NCI-H510A (cell line): ENCODE measurements at places on chromosomes 7 and 10.

- no peak for DNase-seq
These were observed 4.4 kb downstream of the SPOCK2 start for GRCh38 chr10:72083790-72084459.

- no peak for DNase-seq
These were observed 112.1 kb downstream of the NSUN6 start for GRCh38 chr10:18539335-18539734.

GRCh38 chr10:63431962-63432797 is 33.6 kb downstream of the JMJD1C start:
- no peak for DNase-seq

GRCh38 chr10:79148452-79149344 is 79.9 kb downstream of the ZMIZ1 start:
- DNase-seq: no peak

- no peak for DNase-seq
These were observed 34.9 kb downstream of the ZCCHC24 start for GRCh38 chr10:79410315-79411094.

GRCh38 chr7:5510426-5511045 is 86.9 kb upstream of the TNRC18 start:
- no peak for DNase-seq

DNA sequence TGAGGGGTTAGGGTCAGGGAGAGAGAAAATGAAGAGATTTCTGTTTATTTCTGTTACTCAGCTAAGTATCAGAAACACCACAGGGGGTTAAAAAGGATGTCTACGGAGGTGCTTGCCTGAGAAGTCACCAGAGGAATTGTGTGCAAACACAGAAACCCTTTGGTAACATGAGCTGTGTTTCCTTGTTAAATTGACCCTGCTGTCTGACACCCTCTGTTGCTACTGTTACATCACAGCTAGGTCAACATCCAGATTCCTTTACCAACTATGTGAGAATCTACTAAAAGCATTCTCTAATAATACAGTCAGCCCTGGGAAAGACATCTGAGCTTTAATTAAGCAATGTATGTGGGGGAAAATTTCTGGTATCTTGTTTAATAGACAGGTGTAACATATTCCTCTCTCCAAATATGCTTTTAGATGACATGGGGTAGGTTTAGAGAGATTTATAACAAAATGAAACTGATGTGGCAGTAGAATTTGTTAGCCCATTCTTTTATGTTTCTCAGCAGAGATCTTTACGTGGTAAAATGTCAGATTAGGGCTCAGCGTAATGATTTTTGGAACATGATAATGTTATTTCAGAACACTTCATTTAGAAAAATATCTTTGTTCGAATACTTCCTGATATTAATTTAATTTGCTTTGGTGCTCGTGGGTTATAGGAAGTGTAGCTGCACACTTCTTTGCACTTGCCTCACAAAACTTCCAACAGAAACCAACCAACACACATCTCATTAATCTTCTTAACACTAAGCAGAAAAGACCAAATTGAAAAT is 168.0 kb upstream of the AHR start:
- DNase-seq: peak; percentile 18

DNA sequence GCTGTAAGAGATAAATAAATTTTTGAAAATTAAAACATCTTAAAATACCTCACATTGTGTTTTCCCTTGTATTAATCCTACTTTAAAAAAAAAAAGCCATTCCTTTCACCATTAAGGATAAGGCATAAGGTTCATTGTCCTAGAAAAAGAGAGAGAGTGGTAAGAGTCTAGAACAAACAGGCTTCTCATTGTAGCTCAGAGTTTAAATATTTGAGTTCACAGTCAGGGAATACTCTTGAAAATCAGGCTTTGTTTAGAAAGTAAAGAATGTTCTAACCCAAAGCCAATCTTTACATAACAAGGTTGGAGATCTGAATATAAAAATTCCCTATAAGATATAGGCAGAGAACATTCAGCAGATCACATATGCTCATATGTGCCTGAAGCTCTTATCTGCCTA is 40.2 kb upstream of the TES start:
- no peak for DNase-seq

GRCh38 chr7:97751566-97751965 is 19.7 kb downstream of the TAC1 start:
- DNase-seq: no peak

GRCh38 chr7:16603633-16604032 is 41.9 kb downstream of the ANKMY2 start:
- DNase-seq: no peak

GRCh38 chr10:34494012-34494411 is 321.1 kb downstream of the PARD3 start:
- no peak for DNase-seq

DNA sequence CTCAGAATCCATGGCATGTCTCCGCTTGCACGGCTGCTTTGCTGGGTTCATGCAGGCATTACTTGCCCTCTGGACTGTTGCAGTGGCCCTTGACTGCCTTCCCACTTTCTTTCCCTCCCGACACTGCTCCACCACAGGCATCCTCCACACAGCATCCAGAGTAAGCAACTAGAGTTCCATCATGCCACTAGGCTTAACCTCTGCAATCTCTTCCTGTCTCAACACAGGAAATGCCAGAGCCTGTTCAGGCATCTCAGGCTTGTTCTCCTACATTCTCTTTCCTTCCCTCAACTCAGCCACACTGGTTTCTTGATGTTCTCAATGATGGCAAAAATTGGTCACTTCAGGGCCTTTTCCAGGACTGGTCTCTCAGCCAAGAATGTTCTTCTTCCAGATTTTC is 284.5 kb upstream of the KLF6 start:
- no peak for DNase-seq

DNA sequence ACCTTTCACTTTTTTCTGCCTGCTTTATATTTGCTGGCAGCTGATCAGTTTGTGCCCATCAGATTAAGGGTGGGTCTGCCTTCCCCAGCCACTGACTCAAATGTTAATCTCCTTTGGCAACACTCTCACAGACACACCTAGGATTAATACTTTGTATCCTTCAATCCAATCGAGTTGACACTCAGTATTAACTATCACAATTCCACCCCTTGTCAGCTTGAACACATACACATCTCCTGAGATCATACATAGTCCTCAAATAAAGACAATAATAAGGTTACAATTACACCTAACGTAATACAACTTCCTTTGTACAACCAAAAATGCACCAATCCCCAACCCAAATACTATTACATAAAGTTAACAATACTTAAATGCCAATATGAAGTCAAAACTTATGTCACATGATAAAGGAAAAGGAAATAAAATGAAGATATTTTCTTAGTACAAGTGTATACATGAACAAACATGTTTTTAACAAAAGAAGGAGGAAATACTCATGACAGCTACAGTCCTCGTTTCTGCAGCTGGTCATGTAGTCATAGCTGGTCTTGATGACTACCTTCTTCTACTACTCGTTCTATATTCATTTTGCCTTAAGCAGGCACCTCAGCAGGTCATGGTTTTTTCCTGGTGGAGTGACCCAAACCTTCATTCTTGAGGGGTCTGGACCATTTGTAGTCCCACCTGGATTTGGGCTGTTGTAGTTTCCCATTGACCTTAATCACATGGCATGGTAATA is 96.7 kb upstream of the CABCOCO1 start:
- DNase-seq: no peak

GRCh38 chr7:33129806-33130153 is 416 bp downstream of the BBS9 start:
- DNase-seq: no peak

GRCh38 chr10:72709041-72709440 is 17.1 kb downstream of the MCU start:
- no peak for DNase-seq

DNA sequence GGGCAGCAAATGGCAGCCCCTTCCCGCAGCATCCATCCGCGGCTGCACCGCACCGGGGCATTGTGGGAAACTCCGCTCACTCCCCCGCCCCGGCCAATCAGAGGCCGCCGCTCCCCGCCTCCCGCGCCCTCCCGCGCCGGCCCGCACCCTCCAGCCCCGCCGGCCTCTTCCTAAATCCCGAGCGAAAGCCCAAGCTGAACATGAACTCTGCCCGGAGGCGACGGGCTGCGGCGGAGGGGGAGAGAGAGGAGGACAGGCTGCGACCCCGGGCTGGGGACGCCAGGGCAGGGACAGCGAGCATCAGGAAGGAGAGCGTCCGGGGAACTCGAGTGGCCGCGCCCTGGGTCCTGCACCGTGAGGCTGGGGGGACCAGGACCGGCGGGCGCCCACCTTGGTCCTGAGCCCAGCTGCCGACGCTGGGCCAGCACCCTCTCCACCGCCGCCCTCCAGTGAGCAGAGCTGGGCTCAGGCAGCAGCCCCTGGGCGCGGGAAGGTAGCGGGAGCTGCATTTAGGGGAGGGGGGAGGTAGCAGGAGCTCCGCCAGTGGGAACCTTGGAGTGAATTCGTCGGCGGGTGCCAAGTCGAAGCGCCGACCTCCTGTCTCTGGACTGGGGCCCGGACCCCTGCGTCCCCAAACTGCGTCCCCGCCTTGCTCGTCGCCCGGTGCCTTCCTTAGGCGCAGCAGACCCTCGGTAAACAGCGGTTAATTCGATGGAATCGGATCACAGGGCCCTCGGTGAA is at the start of gene DGKI:
Gene DGKI, minus strand, starts transcription at position 148 of the 741 bp plus-strand sequence.
- DNase-seq: no peak

DNA sequence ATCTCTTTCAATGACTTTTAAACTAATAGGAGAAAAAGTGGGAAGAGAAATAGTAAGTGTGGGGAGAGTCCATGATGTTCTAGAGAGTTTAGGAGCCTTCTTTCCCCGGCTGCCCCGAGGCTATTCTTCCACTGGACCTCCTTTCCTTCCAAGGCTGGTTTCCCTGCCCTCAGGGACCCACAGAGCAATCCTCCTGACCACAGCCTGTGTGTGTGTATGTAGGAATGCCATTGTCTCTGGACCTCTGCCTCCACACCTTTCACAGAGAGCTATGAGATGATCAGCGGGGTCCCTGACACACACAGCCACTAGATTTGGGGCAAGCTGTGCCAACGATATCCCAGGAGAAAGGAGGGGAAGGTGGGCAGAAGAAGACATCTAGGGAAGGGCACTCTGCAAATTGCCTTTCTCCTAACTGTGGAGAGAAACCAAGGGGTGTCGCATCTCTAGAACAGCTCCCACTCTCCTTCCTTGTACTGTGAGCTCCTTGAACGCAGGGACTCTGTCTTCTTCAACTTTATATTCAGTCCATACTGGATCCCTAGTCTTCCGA is 13.3 kb upstream of the CHCHD3 start:
- no peak for DNase-seq

GRCh38 chr7:20514364-20514763 is 101.1 kb upstream of the ABCB5 start:
- peak; percentile 33 for DNase-seq

- no peak for DNase-seq
These were observed 114.9 kb downstream of the IPMK start for GRCh38 chr10:58152673-58153263.

DNA sequence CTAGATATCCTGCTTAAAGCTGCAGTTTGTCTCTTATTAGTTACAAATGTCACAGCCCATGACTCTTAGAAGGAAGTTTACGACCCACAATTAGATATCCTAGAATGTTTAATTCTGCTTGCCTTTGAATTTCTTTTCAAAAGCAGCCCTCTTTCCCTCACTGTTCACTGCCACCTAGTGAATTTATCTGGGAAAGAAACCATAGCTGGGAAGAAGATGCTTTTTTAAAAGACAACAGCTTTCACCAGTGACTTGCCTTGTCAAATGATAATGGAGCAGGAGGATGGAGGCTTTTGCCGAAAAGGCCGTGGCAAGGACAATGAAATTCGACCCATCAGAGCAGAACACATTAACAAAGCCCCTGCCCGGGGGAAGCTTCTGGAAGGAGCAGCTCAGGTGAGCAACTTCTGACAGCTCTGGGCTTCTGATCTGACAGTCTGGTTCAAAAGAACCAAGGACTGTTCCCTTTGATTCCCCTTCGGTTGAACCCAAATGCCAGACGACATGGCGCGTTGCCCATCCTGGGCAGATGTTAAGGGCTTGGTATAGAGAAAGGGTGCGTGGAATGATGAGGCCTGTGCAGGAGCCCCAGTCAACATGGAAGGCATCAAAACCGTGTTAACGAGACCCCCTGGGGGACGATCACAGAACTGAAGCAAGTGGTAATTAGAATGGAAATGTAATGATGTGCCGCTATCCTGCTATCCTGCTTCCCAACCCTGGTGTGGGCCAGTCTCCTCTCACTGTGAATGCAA is 236.8 kb downstream of the FRMD4A start:
- DNase-seq: no peak

DNA sequence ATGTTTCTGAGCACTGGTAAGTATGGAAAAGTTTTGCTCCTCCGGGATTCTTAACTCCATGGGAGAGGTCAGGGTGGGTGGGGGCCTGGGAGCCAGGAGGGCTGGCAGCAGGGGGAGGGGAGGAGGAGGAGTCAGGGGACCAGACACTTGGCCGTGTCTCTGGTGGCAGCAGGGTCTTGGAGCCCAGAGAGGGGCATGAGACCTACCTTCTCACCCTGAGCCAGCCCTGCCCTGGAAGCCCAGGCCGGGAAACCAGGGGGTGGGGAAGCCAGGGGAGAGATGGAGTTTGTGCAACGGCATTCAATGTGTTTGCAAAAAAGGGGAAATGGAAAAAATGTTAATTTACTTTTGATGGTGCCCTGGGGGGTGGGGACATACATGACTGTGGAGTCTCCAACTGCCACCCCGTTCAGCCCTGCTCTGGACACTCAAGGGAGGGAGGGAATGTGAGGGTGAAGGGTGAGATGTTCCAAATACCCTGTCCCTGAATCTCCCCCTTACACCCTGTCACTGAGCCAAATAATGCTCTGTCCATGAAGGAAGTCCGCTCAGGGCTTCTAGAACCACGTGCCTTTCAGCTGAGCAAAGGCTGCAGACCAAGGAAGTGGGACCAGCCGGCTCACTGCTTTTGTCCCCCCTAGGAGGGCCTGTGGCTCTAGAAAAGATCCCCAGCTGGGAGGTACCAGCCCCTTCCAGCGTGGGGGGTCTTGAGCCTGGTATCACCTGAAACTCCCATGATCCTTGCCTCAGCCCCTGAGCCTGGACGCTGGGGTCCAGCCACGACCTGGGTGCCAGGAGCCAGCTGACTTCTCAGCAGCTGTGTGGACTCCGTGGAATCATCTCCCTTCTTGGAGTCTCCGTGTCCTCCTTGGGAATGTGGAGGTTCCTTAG is 48.3 kb downstream of the TMEM270 start:
- no peak for DNase-seq

- DNase-seq: no peak
These were observed 38.3 kb upstream of the RNF32 start for GRCh38 chr7:156602283-156602682.

DNA sequence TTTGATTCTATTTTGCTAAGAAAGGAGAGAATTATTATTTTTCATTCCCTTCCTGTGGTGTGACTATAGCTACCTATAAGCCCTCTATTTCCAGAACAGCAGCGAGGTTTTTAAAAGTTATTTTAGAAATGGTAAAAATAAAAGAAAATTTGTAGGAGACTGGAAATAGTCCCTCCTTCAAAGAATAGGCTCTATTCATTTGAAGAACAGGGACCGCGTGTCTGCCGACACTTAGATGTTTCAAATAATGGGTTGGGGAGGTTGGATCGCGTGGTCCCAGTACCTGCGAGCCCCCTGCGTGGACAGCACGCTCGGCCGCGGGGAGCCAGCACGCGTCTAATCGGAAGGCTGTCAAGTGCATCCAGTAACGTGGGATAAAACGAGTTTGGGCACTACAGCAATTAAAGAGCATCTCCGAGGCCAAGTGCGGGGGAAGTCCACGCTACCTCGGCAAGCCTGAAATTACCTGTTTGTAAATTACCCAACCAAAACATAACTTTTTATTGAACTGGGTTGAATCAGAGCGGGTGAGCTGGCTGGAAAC is 1.0 kb downstream of the CACNA2D1 start:
- DNase-seq: no peak

- no peak for DNase-seq
These were observed 214.2 kb downstream of the ZNF248 start for GRCh38 chr10:37643187-37643586.
